ENCODE measurements at places on chromosomes 5 and 9.

DNA sequence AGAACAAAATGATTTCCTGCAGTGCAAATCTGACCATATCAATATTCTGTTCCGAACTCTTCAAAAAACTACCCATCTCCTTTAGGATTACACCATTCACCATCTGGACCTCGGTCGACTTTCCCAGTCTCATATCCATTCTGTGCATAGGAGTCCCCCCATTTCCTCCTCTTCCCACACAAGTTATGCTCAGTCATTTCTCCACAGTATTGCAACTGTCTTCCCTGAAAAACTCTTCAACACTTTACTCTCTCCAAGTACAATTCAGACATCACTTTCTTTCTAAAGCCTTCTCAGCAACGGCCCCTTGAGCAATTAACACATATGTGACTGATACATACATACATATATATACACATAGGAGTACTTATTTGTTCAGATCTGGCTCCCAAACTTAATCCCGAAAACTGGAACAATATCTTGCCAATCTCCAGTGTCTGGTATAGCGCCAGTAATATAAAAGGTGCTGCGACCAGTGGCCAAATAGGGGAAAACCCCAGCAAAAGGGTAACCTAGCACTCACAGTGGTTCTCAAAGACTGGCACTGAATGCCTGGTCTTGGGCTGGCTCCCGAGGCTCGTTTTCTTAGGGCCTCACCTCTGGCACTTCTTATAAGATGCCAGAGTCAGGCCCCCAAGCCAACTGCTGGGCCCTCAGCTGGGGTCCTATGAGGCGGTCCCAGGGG, 629 bp downstream of the ZBTB26 start:
- no peak for DNase-seq

DNA sequence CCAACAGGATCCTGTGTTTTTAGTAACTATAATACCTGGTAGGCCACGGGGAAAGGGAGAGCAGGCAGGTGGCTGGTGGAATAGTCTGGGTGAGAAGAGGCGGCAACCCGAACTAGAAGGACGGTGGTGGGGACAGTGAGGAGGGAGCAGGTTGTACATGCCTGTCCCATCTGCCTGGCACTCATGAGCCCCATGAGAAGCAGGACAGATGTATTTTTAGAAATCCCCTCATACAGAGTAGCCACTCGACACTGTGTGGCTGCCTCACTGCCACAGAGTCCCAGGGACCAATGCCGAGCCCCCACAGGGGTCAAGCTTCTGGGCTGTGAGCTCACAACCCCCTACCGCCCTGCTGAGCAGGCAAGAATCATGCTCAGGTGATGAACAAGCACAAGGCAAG, 136.6 kb downstream of the SEC61B start:
- no peak for DNase-seq

DNA sequence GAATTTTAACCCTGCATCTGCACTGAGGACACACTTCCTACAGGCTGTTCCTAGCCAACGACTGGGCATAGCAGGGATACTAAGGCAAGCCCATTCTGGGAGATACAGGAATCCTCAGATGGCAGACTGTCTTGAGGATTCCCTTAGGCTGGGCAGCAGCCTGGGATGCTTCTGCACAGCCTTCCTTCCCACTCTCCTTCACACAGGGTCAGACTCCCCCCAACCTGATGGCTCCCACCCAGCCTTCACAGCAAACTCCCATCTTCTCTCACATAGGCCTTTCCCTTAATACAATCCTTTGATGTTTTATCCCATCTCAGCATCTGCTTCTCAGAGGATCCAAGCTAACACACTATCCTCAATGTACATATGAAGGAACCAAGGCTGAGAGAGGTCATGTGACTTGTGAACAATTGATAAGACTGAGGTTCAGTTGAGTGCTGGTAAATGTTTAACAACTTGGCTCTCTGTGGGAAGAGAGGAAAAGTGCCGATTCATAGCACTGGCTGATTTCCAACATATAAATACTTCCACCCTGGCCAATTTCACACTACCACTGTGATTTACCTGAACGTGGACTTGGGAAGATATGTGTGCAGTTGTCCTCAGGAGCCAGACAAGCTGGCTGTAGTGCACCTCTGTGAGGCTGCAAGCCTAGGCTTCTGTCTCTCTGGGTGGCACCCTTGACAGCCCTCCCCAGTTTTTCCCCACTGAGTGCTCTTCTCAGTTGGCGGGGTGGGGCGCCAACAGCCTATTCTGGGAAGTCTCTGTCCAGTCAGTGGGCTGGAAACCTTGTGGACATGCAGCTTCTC, 120.2 kb upstream of the TRIM32 start:
- no peak for DNase-seq

- no peak for DNase-seq
Observed at GRCh38 chr5:179860301-179860700, 1.7 kb upstream of the MRNIP start.
